Fibroblast of the conjunctiva (primary cell): ENCODE measurements at places on chromosomes 1 and 21.

GRCh38 chr1:216458812-216459211, 35.6 kb upstream of the USH2A start:
- no peak for DNase-seq

GRCh38 chr1:219434285-219434922, 178.5 kb downstream of the ZC3H11B start:
- DNase-seq, result no peak

GRCh38 chr1:160876311-160876710, 8.7 kb downstream of the ITLN1 start:
- no peak for DNase-seq

GRCh38 chr1:29125788-29126187, 2.1 kb upstream of the TMEM200B start:
- DNase-seq, result no peak

DNA sequence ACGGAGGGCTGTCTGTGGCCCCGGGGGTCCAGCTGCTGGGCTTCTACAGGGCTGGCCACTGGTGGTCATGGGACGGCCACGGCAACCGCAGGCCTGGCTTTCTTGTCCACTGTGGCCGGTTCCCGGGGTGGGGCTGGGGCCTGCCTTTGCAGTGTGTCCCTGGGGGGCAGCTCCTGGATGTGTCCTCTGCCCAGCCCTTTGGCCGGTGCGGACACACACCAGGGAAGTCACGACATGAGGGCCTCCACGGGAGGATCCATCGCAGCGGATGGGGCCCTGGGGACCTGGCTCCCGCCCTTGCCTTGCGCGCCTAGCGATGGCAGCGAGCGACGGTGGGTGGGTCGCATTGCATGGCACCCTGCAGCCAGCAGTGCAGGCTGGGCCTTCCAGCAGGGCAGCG, 18.0 kb downstream of the PFKL start:
- DNase-seq, result no peak

GRCh38 chr1:87262688-87263087, 66.0 kb upstream of the LMO4 start:
- no peak for DNase-seq
